ENCODE measurements at places on chromosomes 13 and 19.

DNA sequence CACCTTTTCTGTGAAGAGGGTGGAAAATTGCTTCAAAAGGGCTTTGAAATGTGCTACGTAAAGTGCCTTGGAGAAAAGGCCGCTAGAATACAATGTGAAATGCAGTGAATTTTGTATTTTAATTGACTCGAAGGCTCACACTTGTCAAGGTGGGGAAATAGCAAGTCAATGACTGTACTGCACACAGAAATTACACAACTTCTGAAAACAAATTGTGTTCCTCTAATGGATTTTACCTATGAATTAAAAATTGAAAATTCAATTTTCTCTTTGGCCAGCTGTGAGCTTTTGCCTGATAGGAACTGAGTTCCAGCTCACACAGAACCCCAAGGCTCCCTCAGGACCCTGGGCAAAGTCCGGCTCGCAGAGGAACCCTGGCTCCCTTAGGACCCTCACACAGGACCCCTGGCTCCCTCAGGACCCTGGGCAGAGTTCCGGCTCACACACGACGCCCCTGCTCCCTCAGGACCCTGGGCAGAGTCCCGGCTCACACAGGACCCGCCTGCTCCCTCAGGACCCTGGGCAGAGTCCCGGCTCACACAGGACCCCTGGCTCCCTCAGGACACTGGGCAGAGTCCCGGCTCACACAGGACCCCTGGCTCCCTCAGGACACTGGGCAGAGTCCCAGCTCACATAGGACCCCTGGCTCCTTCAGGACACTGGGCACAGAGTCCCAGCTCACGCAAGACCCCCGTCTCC, 324.9 kb downstream of the UQCRFS1 start:
- no peak for DNase-seq

DNA sequence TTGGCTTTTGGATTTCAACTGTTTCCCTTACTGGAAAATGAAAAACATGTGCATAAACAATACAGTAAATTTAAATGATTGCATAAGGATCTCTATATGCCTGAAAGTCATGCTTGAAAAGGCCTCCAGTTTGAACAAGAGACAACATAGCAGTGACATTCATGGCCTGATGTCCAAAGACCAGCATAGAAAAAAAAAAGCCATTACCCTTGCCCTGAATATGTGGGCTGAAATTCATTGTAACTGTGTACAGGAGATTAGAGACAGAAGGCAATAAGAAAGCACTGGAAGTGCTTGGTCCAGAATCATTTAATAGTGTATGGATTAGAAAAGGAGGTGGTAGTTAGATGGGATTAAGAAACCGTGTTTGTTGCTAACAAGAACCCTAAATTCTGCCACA, 15.4 kb downstream of the MIR17HG start:
- no peak for DNase-seq

DNA sequence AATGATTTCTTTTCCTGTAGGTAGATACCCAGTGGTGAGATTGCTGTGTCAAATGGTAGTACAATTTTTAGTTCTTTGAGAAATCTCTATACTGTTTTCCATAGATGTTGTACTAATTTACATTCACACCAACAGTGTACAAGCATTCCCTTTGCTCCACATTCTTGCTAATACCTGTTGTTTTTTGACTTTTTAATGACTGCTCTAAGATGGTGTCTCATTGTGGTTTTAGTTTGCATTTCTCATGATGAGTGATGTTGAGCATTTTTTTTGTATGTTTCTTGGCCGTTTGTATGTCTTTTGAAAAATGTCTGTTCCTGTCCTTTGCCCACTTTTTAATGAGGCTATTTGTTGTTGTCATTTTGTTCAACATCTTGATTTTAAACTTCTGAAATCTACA, 103.3 kb downstream of the DGKH start:
- no peak for DNase-seq

- no peak for DNase-seq
Measured at GRCh38 chr13:47964863-47965262, 36.2 kb downstream of the SUCLA2 start.

DNA sequence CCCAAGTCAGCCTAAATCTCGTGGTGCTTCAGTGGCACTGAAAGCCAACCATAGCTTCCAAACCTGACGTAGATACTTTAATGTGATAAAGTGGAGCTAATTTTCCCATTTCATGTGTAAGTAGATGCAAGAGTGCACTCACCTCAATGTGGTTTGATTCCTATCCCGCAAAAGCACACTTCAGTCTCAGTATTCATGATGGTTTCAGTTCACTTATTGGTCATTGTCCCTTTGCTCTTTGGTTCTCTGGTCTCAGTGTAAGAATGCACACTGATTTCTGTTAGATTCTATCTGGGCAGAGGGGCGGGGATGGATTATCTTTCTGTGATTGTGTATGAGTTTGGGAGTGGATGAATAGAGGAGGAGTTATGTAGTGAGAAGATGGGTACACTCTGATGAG, 340.6 kb downstream of the KCNRG start:
- DNase-seq = peak; percentile 37

DNA sequence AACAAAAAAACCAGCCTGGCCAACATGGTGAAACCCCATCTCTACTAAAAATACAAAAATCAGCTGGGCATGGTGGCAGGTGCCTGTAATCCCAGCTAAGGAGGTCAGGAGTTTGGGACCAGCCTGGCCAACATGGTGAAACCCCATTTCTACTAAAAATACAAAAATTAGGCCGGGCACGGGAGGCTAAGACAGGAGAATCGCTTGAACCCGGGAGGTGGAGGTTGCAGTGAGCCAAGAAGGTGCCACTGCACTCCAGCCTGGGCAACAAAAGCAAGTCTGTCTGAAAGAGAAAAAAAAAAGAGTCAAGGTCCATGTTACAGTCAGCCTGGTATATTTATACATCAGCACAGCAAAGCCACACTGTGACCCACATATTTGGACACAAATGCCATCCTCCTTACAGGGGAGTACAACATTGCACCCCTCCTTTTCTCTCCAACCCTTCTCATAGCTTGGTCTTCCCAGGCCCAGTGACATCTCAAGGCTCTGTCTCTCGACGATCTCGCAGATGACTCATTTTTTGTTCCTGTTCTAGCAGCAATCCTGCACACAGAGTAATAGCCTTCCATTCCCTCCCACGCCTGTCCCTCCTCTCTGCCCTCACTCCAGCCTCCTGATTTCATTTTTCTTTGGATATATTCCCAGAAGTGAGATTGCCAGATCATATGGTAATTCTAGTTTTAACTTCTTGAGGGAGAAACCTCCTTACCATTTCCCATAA, 21.0 kb upstream of the DPP9 start:
- no peak for DNase-seq

GRCh38 chr19:44681992-44682790, 10.9 kb downstream of the CEACAM19 start:
- DNase-seq = no peak

DNA sequence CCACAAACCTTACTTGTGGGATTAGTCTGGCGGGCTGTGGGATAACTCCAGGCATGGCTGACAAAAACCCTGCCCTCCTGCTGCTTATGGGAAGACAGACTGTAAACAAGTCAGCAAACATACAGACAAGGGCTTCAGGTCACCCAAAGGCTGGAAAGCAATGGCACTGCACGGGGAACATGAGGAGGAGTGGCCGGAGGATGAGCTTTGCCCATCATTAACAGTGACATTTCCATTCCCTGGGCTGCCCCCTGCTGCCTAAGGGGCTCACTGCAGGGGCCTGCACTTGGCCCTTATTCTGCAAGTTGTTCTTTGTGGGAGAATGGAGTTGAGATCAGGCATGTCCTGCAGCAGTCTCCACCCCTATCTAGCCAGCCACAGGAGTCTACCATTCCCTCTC, 91.3 kb downstream of the UQCRFS1 start:
- DNase-seq = peak; percentile 8

DNA sequence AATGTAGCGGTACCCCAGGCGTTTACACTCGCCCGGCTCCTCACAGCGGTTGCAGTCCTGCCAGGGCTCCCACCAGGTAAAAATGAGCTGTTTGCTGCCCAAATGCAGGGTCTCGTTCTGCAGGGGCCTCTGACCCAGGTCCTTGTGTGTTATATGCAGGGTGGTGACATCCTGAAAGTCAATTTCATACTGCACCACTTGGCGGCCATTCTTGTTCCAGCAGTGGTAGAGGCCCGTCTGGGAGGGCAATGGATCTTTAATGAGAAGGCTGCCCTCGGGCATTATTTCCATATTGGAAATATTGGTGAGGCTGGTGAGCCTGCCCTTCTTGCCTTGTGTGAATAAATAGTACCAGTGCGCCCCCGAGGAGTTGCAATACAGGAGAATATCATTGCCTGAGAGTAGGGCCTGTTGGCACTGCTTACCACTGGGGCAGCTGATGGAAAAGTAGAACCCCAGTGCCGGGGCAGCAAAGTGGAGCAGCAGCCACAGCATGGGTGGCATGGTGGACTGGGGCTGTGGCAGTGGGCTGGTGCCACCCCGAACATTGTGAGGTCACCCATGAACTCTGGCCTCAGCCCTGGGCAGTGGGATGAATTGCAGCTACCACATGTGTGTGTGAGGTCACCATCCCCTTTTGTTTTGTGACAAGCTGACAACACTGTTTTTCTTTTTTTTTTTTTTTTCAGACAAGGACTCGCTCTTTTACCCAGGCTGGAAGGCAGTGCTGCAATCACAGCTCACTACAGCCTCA, at the start of gene FAM187B:
Gene FAM187B (minus strand): TSS at position 563 of the 754 bp plus-strand sequence. CDS start 59 bp downstream, at position 504.
- DNase-seq = no peak
